ENCODE measurements at places on chromosomes 5 and 9.
A peak's percentile ranks its signal among the peaks of the same experiment; 100 is the strongest.

DNA sequence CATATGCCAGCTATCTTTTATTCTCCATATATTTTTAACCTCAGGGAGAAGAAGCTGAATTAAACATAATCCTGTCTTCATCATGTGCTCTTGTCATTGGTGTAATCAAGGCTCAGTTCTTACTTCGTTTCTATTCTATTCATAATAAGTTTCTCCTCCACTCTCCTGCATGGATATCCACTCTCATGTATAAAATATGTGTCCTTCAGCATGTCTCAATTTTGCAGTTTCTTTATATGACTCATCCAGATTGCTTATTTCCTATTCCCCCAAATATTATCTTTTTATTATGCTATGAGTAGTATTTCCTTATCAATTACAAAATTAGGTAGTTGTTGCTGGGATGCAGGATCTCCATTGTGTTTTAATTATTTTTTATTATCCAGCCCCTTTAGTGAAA, 643.7 kb upstream of the ACO1 start:
- DNase-seq = no peak

- no peak for DNase-seq
These were observed 4.5 kb upstream of the GPSM1 start for GRCh38 chr9:136322756-136323330.

GRCh38 chr9:17217272-17217671, 82.4 kb downstream of the CNTLN start:
- no peak for DNase-seq

DNA sequence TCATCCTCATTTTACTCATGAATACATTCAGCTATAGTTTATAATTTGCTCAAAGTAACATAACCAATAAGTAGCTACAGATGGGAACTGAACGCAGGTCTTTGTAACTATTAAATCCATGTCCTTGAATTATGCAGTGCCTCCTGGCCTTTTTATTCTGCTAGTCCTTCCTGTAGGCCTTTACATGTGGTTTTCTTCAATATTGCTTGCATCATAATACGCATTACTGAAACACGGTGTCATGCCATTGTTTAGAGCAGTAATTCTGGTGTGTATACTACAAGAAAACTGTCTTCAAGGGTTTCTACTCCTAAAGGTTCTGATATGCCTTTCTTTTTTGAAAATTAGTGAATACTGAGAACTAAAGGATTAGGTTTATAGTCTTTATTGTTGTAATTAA, 20.7 kb downstream of the CWC27 start:
- no peak for DNase-seq

DNA sequence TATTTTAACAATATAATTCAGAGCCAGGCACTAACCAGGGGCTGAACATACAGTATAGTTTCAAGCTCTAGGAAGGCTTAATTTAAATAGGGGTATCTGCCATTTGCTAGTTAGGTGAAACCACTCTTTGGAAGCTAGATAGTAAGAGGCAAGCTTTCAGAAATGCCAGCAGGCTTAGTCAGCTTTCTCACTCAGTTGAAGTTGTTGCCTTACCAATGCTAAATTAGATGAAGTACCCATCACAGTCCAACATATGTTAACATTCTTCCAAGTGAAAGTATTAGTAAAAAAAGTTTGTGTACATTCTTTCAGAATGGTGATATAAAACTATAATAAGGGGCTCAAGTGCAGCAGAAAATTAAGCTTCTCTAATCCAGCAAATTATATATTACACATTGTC, 215.0 kb downstream of the CNTLN start:
- no peak for DNase-seq

DNA sequence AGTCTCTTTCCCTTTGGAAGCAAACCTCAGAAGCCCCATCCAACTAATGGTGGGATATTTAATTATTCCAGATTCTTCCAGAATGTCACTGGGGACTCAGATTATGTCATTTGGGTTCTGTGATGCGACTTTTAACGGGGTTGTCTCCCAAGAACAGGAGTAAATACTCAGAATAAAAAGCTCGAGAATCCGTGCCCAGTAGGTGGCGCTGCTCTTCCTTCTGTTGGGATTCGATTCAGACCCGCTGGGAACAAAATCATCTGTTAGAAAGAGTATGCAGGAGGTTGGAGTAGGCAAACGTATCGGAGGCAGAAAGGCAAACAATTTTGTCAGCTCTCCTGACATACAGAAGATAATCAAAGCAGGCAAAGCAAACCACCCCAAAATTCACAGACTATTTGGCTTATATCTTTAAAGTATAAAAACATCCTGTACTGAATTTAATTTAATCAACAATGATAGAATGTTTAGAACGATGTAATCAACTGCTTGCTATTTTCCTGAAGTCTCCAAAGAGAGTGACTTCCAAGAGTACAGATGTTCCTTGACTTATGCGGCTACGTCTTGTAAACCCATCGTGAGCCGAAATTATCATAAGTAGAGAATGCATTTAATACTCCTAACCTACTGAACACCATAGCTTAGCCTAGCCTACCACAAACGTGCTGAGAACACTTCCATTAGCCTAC, 169.8 kb upstream of the RAI14 start:
- peak; percentile 38 for DNase-seq

- no peak for DNase-seq
These were observed 407.2 kb downstream of the EFNA5 start for GRCh38 chr5:107263387-107264018.

- no peak for DNase-seq
These were observed 4.5 kb upstream of the NACC2 start for GRCh38 chr9:136099542-136099941.

GRCh38 chr5:37839407-37840052, at the start of gene GDNF:
Gene GDNF, minus strand, starts transcription at chr5:37840041. Its CDS starts 5,245 bp downstream, at chr5:37834796.
- no peak for DNase-seq

GRCh38 chr5:90111364-90112032, 298.1 kb downstream of the CETN3 start:
- no peak for DNase-seq

DNA sequence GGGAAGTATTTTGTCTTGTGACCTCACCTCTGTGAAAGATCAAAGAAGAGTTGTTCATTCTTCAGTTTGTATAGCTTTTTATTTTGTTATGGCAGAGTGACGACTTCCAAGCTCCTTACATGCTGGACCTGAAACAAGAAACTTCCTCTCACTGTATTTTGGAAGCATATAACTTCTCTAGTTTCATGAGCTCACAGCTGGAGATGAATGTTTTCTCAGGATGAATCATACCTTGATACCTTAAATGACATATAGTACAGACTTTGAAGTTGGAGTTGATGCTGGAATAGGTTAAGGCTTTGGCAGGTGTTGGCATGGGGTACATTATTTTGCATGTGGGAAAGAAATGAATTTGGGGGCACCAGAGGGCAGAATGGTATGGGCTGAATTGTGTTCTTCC, 112.5 kb downstream of the SLC25A46 start:
- no peak for DNase-seq

GRCh38 chr9:1879501-1879900, 135.6 kb upstream of the SMARCA2 start:
- no peak for DNase-seq

DNA sequence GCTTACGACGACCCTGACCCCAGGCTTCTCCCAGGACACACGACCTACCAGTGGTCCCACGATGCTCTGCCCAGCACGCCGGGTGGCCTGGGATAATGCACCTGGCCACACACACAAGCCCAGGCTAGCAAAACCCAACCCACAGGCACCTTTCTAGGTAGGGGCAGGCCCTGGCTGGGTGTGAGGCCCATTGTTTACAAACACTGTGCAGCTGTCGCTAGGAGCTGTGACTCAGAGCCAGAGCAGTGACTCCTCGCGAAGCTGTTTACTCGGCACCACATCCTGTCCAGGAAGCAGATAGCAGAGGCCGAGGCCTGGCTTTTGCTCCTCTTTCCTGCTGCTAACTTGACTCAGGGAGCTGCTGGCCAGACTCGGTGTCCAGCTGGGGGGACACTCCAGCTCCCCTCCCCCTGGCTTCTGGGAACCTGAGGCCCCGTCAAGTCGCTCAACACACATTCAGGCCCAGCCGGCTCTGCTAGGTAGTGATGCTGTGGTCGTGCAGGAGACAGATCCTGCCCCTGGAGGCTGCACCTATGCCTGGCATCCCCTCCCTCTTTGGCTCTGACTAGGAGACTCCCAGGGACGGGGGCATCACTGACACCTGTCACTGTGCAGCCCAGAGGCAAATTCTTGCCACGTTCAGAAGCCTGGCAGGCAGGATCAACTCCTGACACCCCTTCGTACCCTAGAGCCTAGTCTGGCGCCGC, 12.8 kb upstream of the RALGDS start:
- peak; percentile 78 for DNase-seq

Measured in T-helper 2 cell (primary cell).